Omental fat pad (tissue), 4 donors: ENCODE measurements at places on chromosomes 13 and 19.

GRCh38 chr19:5480427-5480836, 25.2 kb downstream of the ZNRF4 start:
- DNase-seq: no peak

DNA sequence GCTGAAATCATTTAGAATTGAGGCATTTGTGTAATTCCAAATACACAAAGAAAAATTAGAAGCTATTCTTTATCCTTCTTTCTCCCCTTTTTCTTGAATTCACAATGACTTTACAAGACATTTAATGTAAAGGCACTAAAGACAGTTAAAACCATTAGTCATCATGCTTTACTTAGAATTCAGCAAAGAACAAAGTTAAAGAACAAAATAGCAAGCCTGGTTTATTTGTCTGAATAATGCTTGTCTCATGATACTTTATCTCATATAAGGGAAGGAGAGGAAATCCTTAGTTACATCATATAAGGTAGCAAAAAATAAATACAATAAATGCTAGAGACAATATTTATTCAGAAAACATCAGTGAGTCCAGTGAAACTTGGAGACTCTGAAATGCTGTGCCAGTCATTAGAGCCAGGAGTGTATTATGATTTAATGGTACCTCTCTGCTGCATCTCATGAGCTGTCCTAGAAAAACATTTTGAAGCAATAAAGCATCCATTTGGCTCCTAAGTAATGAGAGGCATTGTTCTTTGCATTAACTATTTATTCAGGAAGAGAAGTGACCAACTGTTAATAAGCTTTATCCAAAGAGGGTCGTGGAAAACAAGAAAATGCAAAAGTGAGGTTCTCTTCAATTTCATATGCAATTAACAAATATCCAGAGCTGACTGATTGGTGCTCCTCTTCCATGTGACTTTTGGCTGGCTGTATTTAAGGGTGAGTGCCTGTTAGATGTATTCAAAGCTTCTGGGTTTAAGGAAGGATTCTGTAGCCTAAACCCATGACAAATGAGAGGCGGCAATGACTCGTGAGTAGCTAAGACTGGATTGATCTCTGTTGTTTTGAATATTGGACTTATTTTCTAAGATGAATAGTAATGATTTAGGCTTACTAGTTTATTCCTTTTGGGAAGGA, 105.0 kb downstream of the DGKH start:
- no peak for DNase-seq

DNA sequence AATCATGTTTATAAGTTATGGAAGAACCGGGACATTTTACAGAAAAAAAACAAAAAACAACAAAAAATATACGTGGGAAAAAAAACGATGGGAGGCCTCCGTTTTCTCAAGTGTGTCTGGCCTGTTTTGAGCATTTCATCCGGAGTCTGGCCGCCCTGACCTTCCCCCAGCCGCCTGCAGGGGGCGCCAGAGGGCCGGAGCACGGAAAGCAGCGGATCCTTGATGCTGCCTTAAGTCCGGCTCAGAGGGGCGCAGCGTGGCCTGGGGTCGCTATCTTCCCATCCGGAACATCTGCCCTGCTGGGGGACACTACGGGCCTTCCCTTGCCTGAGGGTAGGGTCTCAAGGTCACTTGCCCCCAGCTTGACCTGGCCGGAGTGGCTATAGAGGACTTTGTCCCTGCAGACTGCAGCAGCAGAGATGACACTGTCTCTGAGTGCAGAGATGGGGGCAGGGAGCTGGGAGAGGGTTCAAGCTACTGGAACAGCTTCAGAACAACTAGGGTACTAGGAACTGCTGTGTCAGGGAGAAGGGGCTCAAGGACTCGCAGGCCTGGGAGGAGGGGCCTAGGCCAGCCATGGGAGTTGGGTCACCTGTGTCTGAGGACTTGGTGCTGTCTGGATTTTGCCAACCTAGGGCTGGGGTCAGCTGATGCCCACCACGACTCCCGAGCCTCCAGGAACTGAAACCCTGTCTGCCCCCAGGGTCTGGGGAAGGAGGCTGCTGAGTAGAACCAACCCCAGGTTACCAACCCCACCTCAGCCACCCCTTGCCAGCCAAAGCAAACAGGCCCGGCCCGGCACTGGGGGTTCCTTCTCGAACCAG, 1.8 kb upstream of the APOE start:
- DNase-seq: peak; percentile 85

DNA sequence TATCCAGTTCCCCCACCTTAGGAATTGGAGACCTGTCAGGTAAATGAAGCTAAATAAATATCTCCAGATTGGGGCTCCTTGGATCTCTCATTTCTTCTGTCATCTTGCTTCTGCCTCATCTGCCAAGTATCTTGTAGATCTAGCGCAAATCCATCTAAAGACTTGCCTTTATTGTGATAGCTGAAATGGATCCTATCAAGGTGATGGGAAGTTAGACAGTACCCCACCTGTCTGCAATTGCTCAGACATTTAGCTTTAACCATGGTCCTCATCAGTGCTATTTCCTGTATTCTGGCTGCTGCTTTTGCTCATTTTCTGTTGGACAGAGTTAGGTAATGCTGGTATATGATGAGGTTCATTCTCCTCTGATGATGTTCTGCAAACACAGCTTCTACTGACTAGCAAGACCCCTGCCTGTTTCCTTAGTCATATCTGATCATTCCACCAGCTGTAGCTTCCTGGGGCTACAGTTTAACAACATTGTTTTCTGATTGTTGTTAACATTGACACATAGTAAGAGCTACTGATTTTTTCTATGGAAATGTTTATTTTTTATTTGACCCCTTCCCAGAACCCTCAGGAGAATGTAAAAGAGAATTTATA, 340.0 kb downstream of the DCT start:
- DNase-seq: no peak

DNA sequence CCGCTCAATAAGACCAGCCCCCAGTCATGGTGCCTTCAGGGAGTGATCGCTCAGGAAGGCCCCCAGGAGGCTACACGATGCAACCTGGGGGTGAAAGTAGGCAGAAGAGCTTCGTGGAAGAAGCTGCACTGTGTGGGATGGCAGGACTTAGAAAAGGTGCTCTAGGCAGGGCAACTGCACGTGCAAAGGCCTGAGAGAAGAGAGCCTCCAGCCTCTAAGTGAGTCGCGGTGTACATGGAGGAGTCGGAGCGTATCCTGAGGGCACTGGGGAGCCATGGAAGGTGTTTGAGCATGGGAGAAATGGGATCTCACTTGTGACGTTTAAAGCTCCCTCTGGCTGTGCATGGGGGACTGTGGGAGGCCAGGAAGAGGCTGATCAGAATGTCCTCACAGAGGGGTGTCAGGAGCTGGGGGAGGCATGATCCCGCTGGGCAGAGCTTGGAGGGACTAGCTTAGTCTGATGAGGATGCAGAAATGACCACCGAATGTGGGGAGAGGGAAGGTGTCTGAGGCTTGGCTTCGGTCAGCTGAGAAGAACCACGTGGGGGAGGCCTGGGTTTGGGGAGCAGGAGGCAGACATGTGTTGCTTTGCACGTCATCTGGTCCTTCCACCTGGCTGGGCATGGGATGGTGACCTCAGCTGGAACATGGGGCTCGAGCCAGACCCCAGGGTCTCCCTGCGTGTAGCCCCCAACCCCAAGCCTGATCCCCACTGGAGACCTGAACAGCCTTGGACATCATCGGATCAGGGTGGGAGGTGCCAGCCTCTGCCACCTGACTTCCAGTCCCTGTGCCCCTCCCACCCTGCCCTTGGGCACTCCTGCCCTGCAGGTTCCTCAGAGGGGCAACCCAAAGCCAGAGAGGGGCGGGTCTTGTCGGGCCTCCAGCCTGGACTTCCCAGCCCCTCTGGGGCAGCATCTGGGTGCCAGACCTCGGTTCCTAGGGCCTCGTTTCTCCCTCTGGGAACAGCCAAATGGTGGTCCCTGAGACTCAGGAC, 1.1 kb downstream of the APC2 start:
- DNase-seq: no peak

GRCh38 chr13:111017755-111018459, 97.2 kb upstream of the ARHGEF7 start:
- no peak for DNase-seq

DNA sequence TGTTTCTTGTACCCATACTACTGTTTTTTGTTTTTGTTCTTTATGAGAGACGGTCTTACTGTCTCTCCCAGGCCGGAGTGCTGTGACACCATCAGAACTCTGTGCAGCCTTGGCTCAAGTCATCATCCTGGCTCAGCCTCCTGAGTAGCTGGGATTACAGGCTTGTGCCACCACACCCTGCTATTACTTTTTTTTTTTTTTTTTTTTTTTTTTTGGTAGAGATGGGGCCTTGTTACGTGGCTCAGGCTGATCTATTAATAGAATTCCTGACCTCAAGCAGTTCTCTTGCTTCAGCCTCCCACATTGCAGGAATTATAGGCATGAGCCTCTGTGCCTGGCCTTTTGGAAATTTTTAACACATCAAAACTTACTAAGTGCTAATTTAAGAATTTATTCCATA, 2.9 kb upstream of the ZNF304 start:
- DNase-seq: no peak

GRCh38 chr19:3338541-3339181, 27.7 kb upstream of the NFIC start:
- no peak for DNase-seq

DNA sequence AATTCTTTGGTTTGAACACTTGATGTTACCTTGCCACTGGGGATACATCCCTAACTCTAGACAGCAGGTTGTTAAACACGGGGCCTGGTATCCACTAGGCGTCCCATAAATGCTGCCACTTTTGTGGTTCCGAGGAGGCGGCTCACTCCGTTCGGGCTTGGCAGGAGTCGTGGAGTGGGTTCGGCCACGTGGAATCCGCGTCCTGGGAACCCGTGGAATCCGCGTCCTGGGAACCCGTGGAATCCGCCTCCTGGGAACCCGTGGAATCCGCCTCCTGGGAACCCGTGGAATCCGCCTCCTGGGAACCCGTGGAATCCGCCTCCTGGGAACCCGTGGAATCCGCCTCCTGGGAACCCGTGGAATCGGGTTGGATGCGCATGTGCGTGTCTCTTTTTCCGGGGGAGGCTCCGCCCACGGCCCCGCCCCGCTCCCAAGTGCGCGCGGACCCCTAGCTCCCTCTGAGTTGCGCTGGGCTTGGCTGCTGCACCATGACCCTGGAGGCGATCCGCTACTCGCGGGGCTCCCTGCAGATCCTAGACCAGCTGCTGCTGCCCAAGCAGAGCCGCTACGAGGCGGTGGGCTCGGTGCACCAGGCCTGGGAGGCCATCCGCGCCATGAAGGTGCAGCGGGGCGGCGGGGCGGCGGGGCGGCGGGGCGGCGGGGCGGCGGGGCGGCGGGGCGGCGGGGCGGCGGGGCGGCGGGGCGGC, at the start of gene MRI1:
Gene MRI1, plus strand, starts transcription at position 422 of the 707 bp plus-strand sequence. Its CDS starts 67 bp downstream, at position 489.
- DNase-seq: peak; percentile 65

DNA sequence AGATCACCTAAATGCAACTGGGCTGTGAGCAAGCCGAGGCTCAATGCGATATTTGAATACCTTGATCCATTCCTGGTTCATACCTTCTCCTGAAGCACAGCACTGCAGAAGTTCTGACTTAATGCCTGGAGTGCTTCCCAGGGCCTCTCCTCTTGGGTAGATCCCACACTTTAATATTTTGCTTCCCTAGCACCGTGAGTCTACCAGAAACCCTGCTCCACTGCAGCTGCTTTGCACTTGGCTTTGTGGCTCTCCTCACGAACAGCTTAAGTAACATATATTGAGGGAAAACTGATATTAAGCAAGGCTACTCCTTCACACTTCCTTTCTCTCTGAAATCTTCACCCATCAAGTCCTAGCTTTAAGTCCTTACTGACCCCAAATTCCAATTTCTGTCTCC, 51.6 kb upstream of the C13orf42 start:
- no peak for DNase-seq

GRCh38 chr13:113729187-113730019, 29.6 kb upstream of the TMEM255B start:
- DNase-seq: no peak

DNA sequence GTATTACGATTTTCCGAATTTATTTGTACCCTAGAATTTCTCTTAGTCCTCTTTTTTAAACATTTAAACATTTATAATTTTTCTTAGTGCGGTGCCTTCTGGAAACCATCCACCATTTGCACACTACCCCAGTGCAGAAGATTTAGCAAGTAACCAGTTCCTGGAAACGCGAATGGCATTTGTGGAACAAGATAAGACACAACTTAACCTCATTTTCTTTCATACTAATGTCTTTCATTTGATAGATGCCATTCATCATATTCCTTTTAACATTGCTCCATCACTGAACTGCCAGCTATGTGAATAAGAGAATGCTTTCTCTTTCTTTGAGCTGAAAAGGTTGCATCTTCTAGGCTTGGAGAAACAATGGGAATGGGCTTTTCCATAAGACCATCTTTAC, 6.8 kb downstream of the FRY start:
- DNase-seq: no peak

GRCh38 chr19:14540741-14541525, 11.5 kb downstream of the TECR start:
- no peak for DNase-seq
